ENCODE measurements at places on chromosomes 5 and 9.

GRCh38 chr5:54470677-54471076 is 15.2 kb downstream of the HSPB3 start:
- peak; percentile 84 for DNase-seq

GRCh38 chr5:56818450-56819037 is 3.2 kb downstream of the MAP3K1 start:
- peak; percentile 30 for DNase-seq

- DNase-seq: no peak
Observed at GRCh38 chr9:76552751-76553455, 93.9 kb downstream of the GCNT1 start.

DNA sequence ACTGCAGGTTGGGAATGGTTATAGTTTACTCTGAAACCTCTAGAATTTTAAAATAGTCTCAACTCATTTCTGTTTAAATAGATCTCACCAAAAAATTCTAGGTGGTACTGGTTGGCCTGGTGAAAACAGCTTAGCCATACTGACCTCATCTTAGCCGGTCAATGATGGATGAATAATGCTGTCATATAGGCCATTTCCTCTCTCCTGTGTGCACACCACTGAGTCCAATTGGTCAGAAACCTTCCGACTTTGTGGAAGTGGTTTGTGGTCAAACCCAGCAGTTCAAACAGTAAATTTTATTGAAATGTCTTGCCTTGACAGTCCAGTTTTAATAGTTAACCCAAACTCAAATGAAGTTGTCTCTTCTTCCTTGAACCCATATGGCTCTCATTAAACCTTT is 98.6 kb downstream of the GIN1 start:
- peak; percentile 71 for DNase-seq

DNA sequence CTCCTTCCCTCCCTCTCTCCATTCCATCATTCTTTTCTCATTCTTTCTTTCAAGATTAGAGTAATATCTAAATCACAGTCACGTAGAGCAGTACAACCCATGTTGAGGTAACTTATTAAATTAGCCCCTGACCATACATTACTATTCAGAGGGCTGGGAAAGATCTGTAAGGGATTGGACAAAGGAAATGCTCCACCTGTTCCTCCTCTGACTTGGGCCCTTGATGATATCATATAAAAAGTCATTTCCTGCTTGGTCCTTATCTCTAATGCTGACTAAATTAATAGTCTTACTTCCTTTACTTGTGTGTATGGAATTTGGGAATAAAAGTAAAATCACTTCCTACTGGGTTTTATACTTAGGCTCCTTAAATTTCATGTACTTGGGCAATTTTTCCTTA is 40.8 kb downstream of the SNX18 start:
- no peak for DNase-seq

Measured in EH (cell line).